Hindlimb muscle (tissue), 1 donor: ENCODE measurements at places on chromosomes 5 and 9.

DNA sequence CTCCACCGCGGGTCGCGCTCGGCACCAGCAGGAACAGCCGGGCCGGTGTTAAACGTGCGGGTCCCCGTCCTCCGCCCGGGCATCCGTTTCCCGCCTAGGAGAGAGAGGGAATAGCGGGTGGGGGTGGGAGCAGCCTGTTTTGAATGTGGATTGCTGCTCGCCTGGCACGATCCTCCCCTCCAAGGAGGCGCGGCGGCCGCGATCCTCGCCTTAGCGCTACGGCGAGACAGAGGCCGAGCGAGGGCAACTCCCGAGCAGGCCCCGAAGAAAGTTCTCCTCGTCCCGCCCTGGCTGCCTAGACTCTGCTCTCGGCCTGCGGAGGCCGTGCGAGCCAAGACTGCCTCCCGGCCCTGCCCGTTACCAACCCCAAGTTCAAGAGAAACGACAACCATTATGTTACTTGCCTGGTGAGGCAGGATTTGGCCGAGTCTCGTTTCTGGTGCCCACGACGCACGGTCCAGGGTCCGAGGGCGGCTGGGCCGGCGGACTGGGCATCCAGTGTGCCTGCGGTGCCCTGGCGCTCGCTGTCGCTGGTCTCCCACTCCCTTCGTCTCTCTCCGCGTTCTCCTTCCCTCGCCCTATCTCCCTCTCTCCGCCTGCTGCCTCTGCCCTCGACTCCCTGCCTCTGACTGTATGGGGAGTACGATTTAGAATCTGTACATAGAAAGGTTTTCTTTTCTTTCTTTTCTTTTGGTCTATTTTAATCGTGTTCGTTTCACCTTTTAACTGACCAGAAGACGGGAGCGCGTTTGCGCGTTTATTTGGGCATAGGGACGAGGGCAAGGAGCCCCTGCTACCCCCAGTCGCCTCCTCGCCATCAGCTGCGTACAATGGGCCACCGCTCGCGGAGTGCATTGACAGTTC lies 724 bp downstream of the NR2F1-AS1 start:
- no peak for DNase-seq

DNA sequence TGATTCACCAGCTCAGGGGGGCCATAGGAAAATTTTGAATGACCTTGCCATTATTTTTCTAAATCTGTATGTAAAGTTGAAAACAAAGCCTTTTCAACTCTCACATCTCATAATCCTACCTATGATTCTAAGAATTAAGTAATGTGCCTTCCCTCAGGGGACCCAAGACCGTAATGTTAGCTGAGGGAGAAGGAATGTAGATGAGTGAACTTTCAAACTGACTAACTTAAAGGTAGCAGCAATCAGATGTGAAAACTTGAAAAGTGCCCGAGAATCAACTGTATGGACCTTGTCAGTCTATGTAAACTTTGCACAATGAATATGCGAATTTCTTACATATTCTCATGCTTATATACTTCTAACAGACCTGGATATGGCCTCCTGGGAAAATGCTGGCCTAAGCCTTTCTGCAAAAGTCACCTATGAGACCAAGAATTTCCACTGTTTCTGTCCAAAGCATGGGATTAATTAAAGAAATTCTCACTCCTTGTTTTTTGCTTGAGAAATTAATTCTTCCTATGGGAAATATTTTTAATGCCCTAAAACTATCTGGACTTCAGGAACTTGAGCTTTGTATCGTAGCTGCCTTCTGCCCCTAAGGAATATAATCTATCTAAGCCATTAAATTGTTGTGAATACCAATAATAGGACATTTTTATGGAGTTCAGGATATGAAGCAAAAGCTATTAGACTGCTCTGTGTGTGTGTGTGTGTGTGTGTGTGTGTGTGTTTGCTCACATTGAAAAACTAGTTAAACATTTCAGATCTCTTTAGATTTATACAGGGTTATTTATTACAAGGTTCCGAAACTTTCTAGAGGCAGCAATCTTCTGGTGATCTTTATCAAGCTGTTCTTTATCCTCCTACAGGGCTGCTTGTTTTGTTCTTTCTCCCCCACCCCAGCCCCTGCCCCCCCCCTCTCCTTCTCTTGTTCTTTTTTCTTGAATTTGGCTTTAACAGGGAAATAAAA lies 169.1 kb upstream of the CLINT1 start:
- no peak for DNase-seq

- DNase-seq = no peak
Observed at GRCh38 chr5:117547192-117547591, 972.6 kb upstream of the SEMA6A start.

DNA sequence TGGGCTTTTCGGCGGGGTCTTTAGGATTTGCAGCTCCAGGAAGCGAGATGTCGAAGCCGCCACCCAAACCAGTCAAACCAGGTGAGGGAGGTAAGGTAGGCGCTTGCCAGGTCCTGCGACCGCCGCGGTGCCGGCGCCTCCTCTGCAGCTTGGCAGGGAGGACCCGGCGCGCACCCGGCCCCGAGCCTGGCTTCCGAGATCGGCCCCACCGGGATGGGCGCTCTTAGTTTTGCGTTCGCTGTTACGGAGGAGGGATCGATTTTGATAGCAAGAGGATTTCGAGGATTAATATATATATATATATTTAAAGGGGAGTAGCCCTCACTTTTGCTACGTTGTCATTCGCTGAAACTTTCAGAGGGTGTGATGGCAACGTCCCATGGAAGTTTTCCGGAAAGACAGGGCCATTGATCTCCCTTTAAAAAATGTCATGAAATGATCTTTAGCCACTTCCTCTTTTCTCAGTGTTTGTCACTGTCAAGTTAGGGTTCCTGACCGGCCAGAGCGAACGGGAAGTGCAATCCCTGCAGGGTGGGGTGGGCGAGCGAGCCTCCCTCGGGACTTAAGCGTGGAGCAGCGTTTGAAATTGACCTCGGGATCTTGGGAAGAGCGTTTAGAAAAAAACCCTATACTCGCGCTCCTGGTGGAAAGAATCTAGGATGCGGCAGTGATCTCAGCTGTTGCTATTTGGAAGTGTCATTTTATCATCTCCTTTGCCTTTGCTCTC lies 495 bp downstream of the OSTF1 start:
- peak; percentile 51 for DNase-seq

- DNase-seq = no peak
Observed at GRCh38 chr9:124449381-124450151, 685 bp upstream of the ADGRD2 start.
